ENCODE measurements at places on chromosomes 12 and 14.

- DNase-seq: no peak
These were observed 59.3 kb upstream of the KCNA5 start for GRCh38 chr12:4984344-4984743.

- DNase-seq: no peak
These were observed 84.6 kb downstream of the GALNT9 start for GRCh38 chr12:132244724-132245295.

DNA sequence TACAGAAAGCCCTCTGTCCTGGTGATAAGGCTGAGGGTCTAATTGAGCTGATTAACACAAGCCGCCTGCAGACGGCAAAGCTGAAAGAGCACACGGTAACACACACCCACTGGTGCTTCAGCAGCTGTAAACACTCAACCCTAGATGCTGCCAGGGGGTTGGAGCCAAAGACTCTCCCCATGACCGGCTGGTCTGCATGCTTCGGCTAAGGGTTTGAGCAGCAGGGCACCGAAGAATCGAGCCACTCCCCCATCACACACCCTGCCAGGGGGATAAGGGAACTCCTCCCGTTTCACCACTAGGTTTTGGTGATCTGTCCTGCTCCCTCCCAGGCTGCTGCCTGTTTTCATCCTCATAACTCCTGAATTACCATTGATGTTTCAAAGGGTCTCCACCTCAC, 141.0 kb upstream of the OVCH1 start:
- DNase-seq: no peak

DNA sequence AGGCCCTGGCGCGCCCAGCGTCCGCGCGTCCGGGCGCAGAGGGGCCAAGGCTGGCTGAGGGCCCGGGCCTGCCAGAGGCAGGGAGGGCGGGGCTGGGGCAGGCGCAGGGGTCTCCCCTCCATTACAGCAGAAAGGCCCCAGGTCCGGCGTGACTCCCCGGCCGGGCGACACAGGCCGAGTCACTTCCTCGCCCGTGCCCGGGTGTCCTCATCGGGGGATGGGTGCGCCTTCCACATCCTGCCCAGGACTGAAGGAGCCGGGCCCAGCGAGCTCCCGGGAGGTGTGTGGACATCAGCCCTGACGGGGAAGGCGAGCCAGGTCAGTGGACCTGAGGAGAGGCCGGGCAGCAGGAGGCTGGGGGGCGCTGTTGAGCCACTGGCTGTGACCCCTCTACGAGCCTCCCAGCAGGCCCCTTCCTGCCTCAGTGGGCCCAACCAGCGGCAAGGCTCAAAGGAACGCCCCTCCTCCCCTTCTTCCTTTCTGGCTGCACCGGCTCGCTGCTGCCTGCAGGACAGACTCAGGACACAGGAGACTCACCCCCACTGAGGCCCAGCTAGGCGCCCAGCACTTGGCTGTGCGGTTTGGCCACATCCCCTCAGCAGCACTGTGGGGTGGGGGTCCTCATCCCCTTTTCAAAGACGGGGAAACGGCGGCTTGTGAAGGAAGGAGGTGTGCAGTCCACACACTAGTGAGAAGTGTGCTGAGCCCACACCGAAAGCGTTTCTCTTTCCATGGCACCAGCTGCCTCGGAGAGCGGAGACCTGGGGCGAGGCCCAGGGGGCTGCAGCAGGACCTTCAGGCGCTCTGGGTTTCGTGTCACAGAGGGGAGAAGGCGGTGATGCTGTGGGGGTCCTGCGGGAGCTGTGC, 606 bp downstream of the TNFAIP2 start:
- no peak for DNase-seq

DNA sequence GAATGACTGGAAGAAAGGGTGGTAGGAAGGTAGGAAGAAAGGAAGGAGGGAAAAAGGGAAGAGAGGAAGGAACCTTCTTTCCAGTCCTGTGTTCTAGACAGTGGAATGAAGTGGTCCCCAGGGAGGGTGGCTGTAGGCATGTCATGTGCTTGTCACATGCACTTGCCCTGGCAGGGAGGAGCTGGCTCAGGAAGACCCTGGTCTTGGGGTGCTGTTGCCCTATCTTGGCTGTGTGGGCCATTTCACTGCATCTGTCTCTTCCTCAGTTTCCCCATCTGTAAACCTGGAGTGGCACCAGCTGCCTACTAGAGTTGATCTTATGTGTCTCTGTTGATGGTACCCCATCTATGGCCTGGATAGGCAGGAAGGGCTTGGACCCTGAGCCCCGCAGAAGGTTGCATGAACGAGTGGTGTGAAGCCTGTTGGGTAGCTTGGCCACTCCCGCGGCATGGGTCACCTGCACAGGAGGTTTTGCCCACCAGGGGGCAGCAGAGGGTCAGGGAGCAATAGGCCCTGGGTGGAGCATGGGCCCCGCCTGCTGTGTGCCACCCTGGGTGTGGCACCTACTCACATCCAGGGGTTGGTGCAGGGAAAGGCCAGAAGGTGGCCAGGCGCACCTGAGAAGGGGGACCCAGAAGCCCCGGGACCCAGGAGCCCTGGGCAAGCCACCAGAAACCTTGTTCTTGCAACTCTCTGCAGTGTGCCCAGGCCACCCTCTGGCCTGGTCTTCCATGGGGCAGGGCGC, 25.1 kb downstream of the MEG3 start:
- peak; percentile 72 for DNase-seq

GRCh38 chr12:56775638-56776037, 12.5 kb downstream of the HSD17B6 start:
- no peak for DNase-seq

GRCh38 chr14:21069388-21070082, 569 bp upstream of the ARHGEF40 start:
- peak; percentile 45 for DNase-seq

DNA sequence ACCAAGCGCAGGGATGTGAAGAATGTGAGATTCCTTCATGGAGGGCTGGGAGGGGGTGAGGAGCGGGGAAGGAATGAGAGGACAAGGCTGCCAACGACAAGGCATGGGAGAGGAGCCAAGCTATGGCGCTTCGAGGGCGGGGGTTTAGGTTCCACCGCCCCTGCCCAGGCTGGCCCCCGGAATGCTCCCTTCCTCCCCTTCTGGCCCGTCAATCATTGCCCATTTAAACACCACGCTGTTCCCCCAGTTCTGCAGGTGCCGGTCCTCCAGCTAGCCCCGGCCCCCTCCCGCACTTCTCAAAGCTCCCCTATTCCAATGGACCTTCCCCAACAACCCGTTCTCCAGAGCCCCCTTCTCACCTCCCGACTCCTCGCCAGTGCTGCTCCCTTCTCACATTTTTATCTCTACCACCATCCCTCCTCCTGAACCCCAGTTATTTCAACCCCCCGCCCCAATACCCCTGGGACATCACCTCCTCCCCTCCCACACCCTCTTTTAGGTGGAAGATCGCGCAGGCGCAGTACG, 428 bp downstream of the RNF41 start:
- no peak for DNase-seq

- no peak for DNase-seq
These were observed 373.4 kb upstream of the PDE3A start for GRCh38 chr12:19994968-19995367.

- no peak for DNase-seq
These were observed 40.8 kb upstream of the OR4E1 start for GRCh38 chr14:21714318-21714929.

DNA sequence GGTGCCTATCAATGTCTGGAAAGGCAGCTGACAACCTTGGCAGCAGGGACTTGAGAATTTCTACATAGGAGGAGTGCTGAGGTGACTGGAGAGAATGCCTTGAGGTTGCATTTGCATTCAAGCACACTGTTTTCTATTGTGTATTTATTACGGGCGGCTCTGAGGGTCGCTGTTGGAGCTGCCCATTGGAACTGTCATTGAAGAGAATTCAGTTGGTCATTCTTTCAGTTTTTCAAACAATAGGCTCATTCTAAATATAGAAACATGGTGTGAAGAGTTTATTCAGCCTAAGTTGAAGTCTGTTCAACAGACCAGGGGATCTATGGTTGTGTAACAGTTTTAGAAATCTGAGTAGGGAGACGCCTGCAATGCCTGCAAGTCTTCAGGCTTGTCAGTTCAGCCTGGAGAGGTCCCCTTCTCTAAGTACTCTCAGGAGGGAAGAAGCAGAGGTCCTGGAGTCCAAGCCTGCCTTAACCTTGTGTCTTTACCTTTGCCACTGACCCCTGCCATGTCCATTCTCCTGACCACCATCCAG, 9.8 kb upstream of the ABHD12B start:
- DNase-seq: no peak

- no peak for DNase-seq
These were observed 31.0 kb downstream of the HCFC2 start for GRCh38 chr12:104095289-104095688.

- no peak for DNase-seq
These were observed 196.9 kb upstream of the ALG10 start for GRCh38 chr12:33825442-33825841.

- DNase-seq: no peak
These were observed 65.8 kb downstream of the PITPNM2 start for GRCh38 chr12:123085066-123085465.

GRCh38 chr14:65242732-65243134, 140.4 kb upstream of the MAX start:
- DNase-seq: no peak

All from CD4-positive, alpha-beta T cell treated with Interleukin-10 for 1 hour (primary cell).